Stomach (tissue), 19 donors: ENCODE measurements at places on chromosomes 5 and 9.
A peak's percentile ranks its signal among the peaks of the same experiment; 100 is the strongest.

DNA sequence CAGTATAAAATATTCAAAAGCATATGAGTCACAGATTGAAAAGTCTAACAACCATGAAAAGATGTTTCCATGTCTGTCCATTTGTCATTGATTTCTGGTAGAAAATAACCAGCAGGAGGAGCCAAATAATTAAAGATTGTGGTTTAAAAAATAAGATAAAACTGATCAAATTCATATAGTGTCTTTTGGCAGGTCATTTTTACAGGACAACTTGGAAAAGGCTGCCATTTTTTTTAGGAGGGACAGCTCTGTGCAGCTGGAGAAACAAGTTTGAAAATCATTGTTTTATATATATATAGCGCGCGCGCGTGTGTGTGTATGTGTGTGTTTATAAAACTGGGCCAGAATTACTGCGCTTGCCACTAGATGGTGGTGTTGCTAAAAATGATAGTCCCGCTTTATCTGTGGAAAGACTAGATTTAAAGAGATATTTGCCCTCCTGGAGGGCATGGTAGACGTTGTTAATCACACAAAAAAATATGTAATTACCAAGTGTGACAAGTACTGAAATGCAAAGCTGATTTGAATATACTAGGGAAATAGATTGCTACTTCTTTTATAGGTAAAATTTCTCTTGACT is 1.3 kb upstream of the TRMO start:
- peak overlapping the region; percentile 49 for H3K4me3 ChIP-seq
- H3K27me3 ChIP-seq: no peaks in the 10 kb centered on the region
- peaks cover 28% of the 10 kb centered on the region for H3K4me1 ChIP-seq
- H3K36me3 ChIP-seq: no peaks in the 10 kb centered on the region

DNA sequence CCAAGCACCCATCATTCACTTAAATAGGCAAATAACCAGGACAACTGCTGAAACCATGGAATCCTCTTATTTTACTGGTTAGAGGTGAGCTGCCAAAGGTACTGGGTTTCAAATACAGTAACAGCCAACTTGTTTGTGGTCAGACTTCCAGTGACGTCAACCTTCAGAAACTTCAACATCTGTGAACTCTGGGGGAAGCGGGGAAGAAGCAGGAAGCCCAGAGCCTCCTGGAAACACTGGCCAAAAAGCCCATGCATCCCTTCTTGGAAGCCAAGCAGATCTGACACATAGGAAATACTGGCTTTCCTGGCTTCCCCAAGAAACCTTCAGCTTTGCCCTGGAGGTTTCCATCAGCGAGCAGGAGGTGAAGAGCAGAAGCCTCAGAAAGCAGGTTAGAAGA is 4.9 kb upstream of the FRRS1L start:
- no peaks in the 10 kb centered on the region for H3K36me3 ChIP-seq
- DNase-seq: no peak
- H3K27ac ChIP-seq: no peak overlapping the region
- H3K27me3 ChIP-seq: peaks cover 5% of the 10 kb centered on the region
- no peak overlapping the region for H3K4me3 ChIP-seq
- no peaks in the 10 kb centered on the region for H3K4me1 ChIP-seq

DNA sequence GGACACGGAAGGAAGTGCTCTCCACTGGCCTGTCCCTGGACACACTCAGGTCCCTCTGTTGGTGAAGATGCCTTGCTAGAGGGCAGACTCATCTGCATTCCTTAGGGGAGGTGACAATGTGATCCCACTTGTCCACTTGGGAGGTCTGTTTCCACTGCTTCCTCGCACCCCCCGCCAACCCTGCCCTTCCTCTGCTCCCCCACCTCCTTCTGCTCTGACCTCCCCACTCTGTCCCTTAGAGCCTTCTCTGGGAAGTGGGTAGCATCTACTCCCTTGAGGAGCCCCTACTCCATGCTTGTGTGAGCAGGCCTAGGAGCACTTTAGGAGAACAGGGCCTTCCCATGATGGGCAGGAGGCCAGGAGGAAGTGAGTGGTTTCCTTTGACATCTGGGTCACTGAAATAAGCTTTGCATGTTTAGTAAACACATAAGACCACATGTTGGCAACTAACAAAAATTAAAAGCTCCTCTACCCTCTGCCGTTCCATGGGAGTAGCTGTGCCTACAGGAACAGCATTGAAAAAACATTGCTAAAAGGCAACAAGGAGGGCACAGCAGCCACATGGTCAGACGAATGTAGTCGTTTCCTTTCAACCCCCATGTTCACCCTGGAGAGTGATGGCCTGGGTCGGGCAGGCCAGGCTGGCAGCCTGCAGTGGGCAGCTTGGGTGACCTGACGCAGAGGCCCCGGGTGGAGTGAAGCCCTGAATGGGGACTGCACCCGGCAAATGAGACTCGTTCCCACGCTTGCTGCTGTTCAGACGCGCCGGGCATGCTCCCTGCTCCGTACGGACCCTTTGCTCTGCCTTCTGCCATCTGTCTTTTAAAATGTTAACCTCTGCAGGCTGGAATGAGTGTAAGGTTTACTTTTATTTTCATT is 634.0 kb downstream of the IRX1 start:
- no peak overlapping the region for H3K4me3 ChIP-seq
- DNase-seq: no peak
- no peaks in the 10 kb centered on the region for H3K4me1 ChIP-seq
- H3K36me3 ChIP-seq: no peaks in the 10 kb centered on the region
- H3K27me3 ChIP-seq: no peaks in the 10 kb centered on the region

DNA sequence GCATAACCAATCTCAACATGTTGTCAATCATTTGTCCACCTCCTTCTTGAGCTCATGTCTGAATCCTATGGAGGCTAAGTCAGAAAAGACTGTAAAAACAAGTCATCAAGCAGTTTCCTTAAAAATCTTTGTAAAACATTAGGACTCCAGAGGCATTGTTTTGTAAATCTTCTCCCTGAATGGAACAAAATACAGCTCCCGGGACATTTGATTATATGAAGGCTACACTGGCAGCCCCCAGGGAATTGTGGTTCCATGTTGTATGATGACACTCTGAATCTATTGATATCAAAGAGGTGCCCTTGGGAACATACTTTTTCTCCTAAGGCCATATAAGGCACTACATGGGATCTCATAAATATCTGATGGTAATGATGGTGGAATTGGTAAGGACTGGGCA is 83.2 kb upstream of the NUDT12 start:
- no peak overlapping the region for H3K27ac ChIP-seq
- H3K27me3 ChIP-seq: no peaks in the 10 kb centered on the region
- H3K36me3 ChIP-seq: no peaks in the 10 kb centered on the region
- no peaks in the 10 kb centered on the region for H3K4me1 ChIP-seq

DNA sequence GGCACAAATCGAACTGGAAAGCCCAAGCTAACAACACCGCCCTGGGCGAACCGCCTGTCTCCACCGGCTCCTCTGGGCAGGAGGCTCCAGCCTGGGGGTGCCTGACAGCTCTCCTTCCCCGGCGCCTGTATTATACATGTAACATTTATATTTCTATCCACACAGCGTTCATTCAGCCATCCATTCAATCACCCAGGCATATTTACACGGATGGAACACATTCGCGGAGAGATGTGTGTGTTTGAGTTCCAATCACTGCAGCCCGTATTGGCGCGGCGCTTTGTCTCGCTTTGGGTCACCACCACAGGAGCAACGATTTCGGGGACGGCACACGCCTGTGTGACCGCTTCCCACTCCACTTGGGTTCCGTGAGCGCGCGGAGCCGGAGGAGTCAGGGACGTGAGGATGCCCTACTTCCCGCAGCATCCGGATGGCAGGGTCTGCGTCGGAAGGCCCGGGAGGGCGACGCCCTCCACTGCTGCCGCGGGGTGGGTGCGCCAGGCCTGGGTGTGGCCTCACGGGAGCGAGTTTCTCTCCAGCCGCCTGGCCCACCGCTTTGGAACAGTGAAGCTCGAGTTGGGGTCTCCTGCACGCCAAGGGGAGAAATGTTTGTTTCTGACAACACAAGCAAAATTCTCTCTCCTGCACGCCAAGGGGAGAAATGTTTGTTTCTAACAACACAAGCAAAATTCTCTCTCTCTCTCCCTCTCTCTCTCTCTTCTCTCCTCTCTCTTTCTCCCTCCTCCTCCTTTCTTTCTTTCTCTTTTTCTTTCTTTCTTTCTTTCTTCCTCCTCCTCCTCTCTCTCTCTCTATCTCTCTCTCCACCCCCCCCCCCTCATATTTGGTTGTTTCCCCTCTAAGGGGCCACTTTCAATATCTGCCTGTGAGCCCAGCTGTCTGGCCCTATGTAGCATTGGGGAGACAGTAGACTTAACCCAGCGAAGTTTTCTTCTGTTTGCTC is 1.1 kb upstream of the SV2C start:
- peaks cover 87% of the 10 kb centered on the region for H3K27me3 ChIP-seq
- no peaks in the 10 kb centered on the region for H3K36me3 ChIP-seq
- DNase-seq: no peak
- H3K4me1 ChIP-seq: peaks cover 29% of the 10 kb centered on the region
- H3K4me3 ChIP-seq: peak overlapping the region; percentile 55

- no peak overlapping the region for H3K27ac ChIP-seq
- peaks cover 9% of the 10 kb centered on the region for H3K4me1 ChIP-seq
- H3K36me3 ChIP-seq: no peaks in the 10 kb centered on the region
- no peak for DNase-seq
- H3K27me3 ChIP-seq: no peaks in the 10 kb centered on the region
- no peak overlapping the region for H3K4me3 ChIP-seq
Observed at GRCh38 chr5:134247428-134248224, 21.8 kb upstream of the PPP2CA start.
